Globus pallidus (tissue), 1 donor: ENCODE measurements at places on chromosomes 6 and 20.

GRCh38 chr6:24323632-24324337, 34.1 kb downstream of the DCDC2 start:
- no peak for DNase-seq

- DNase-seq: no peak
These were observed 7.9 kb upstream of the POU5F1 start for GRCh38 chr6:31178143-31179041.

DNA sequence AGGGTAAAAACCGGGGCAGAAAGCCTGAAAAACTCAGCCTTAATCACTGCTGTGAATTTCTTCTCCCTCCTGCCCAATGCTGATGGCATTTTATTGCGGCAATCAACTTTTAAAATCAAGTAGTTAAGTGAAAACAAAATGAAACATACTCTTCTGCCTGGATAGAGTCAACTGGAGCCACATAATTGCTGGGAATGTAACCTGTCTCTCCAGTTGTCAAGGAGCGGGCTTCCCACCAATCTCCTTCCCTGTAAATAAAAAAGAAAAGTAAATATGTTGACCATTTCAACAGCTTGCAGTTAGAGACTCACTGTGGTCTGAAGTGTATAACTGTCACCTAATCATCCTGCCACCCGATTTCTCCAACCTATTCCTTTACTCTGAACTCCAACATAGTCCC, 102.1 kb upstream of the TRAF3IP2 start:
- no peak for DNase-seq

GRCh38 chr6:6230286-6230685, 90.2 kb downstream of the F13A1 start:
- DNase-seq: no peak

DNA sequence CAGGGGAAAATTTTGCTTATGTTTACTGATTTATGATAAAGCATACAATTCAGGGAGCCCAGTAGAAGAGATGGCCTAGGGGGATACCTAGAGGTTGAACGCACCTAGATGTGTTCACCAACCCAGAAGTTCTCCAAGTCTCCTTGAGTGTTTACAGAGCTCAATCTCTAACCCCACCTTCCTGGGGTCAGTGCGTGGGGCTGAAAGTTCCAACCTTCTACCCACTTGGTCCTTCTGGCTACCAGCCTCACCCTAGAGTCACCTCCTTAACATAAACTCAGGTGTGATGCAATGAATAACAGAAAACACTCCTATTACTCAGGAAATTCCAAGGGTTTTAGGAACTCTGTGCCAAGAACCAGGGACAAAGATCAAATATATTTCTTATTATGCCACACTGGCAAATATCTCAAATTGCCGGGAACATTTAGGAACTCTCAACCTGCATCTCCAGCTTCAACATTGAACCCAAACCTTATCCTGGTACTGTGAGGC, 26.4 kb downstream of the AFG1L start:
- no peak for DNase-seq

DNA sequence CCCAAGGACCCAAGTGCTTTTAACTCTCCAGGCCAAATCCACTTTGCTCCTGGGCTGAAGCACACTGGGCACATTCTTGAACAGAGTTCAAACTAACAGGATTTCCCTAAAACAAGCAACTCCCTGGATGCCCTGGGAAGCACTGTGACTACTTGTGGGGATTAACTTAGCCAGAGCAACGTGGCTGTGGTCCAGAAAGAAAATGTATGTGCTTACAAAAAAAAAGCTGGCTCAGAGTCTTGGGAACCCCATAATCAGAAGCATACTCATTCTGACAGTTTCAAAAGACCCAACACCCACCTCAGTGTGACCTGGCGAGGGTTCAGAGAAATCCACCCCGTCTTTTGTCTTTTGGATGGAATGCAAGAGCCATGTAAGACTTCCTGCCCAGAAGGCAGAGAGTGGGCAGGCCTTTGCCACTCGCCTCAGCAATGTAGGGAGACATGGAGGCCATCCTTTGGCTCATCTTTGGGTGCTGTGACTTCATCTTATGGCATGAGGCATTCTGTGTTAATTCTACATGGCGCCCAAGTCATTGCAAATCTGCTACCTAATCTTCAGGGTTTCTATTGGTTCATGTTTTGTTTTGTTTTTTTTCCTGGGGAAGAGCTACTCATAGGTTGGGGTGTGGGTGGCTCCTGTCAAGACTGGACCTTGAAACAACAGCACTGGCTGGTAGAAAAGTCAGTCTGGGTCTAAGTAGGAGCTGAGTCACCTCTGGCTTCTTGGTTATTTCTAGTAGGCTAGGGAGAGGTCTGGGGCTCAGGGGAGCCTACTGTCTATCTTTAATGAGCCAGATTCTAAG, 248.6 kb upstream of the SUPT3H start:
- no peak for DNase-seq

GRCh38 chr20:5172903-5173463, 46.2 kb downstream of the CDS2 start:
- DNase-seq: no peak

GRCh38 chr20:8161264-8162071, 29.4 kb downstream of the PLCB1 start:
- DNase-seq: no peak

DNA sequence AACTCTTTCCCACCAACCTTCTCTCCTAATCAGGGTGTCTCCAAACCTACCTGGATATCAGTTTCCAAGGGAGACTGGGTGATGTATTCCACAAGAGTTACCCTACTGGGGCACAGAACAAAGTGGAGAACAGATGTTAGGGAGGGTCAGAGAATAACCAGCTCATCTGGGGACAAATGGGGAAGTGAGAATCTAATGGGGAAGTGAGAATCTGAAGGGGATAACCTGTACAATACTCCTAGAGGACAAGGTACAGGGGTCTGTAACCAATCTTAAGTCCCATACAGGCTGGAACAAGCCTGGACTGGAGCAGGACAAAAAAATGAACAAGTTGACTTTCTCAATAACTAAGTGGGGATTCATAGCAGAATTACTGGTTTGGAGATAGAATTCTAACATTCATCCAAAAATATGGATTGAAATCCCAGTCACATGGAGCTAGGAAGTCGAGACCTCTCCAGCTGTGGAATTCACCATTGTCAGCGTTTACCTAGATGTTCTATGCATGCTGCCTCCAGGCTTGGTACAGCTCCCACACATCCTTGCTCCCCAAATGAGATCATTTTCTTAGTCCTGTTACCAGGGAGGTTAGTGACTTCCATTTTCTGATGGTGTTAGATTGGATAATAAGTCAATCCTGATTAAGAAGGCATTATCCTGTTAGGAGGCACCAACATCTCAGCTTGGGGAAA, 214.8 kb upstream of the MOCS1 start:
- DNase-seq: no peak

GRCh38 chr6:1392813-1393640, 3.7 kb downstream of the FOXF2 start:
- no peak for DNase-seq

DNA sequence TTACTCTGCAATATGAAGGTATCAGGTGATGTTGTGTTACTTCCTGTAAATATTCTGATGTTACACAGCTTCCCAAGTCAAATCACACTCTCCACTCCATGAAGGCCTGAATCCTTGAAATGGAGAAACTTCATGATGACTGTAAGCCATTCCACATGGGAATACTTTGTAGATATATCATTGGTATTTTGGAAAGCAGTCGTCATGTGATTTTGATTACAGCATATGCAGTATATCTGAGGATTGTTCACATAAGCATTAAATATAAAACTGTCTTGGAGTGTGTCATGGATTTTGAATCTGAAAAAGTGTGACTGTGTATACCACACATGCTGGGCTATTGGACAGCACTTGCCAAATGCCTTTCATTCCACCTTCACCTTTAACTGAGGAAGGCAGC, 118.3 kb upstream of the EXOC2 start:
- DNase-seq: no peak

GRCh38 chr6:104608101-104608500, 251.6 kb downstream of the HACE1 start:
- DNase-seq: no peak
